ENCODE measurements at places on chromosomes 2 and 18.

- no peak for DNase-seq
These were observed 591.2 kb downstream of the RNF144A start for GRCh38 chr2:7508296-7508943.

- DNase-seq, result no peak
These were observed 918 bp downstream of the EIF5B start for GRCh38 chr2:99338029-99338585.

GRCh38 chr2:9174771-9175437 is 31.7 kb upstream of the ASAP2 start:
- no peak for DNase-seq

GRCh38 chr2:16900405-16901025 is 234.9 kb upstream of the CYRIA start:
- DNase-seq, result no peak

DNA sequence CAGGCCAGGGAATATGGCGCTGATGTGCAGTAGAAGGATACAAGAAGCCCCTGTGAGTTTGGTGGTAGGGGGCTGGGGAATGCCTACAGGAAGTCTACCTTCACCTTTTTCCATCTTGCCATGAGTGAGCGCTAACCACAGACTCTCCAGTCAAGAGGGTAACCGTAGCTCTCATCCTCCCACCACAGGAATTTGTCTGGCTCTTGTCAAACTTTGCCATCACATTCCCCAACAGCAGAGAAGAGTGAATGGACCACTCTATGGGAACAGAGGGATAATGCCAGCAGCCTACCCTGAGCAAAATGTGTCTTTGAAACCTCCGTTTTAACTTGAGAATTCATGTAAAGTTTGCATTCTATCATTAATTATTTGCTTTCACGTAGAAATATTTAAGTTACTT is 168.3 kb downstream of the NRP2 start:
- no peak for DNase-seq

DNA sequence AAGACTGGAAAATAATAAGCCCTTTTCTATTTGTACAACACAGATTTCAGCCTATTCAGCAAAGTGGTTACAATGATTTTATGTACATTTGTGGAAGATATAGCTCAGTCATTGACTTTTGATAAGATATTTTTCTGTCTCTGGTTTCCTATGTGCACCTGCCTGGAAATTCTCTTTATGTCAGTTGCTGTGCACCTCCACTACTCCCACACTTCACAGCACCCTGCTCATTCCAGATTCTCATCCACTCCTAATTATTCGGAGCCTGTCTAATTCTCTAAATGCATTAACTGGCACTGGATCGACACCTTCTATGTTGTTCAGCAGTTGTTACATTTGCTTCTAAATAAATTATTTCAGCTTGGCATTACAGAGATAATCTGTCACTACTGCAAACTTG is 275.1 kb upstream of the RND3 start:
- DNase-seq, result no peak

DNA sequence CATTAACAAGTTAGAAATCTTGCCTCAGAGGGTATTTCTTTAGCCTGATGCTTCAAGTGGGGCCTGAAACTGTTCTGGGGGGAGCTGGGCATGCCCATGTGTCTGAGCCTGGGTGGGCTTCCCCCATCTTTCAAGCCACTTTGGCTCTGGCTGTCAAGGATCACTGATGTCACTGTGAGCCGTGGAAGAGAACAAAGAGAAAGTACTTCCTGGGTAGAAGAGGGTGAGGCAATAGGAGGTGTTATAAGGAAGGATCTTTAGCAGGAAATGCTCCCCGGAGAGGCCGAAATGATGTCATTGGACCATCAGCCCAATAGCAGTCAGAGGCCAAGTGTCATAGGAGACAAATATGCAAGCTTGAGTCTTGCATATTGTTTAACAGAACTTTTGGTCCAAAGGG is 228.4 kb upstream of the MEX3C start:
- no peak for DNase-seq

- DNase-seq, result no peak
These were observed 4.6 kb upstream of the TEX51 start for GRCh38 chr2:126894082-126894481.
